Fibroblast of lung (primary cell): ENCODE measurements at places on chromosomes 2 and 18. TPM values are rescaled to one million over a fixed set of nuclear protein-coding genes. Genes with fewer than 3 reads are reported as not detected.

GRCh38 chr18:6580401-6580800 is 149.1 kb upstream of the ARHGAP28 start:
- DNase-seq: no peak

DNA sequence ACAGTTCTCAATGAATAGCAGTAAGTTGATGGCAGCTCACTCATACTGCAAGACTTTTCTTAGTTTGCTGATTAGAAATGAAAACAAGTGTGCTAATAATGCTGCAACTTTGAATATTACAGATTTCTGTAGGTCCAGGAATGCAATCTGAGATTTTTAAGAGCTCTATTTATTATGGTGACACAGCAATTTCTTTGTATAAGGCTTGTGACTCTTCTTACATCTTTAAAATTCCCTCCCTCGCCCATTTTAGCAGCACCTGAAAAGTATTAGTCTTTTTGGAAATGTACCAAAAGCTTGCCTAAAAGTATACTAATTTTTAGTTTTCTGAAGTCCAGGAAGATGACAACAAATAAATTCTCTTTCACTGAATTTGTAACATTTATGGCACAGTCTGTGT is 4.4 kb upstream of the HTR2B start:
- DNase-seq: no peak

SOWAHC gene
- 7.1 and 10.3 TPM in 2 replicates for total RNA-seq

GRCh38 chr2:27833931-27834330 is 56.3 kb downstream of the RBKS start:
- no peak for DNase-seq

- DNase-seq: no peak
These were observed 17.2 kb upstream of the STPG4 start for GRCh38 chr2:47172156-47172921.

PJVK gene
- total RNA-seq: 2.1 and 4.3 TPM in 2 replicates

GRCh38 chr2:11738589-11739436 is 7.6 kb upstream of the LPIN1 start:
- DNase-seq: peak; percentile 95

DNA sequence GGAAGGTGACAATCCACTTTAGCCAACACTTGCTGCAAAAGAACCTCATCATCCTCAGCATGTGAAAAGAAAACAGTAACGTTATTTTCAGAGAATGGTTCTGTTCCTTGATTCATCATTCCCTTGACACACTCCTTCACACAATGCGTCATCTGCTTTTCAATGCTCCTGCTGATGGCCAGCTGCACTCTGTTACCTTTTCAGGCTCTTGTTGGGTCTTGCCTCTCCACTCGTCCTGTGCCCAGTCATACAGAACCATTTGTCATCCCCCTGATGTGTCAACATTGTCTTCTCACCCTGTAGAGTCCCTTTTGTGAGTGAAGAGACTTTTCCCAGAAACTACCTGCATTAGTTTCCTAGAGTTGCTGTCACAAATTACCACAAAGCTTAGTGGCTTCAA is 12.2 kb upstream of the DTNA start:
- DNase-seq: no peak

PREB gene
- 36.0 and 39.8 TPM in 2 replicates for total RNA-seq

PDCD1 gene
- total RNA-seq: not detected in 2 replicates

PID1 gene
- total RNA-seq: 8.2 and 29.6 TPM in 2 replicates

CCDC148 gene
- total RNA-seq: 1.0 and 1.2 TPM in 2 replicates

GRCh38 chr2:46815121-46815802 is 100.3 kb downstream of the MCFD2 start:
- no peak for DNase-seq

TTN gene
- total RNA-seq: 0.33 and 0.51 TPM in 2 replicates

PTMA gene
- total RNA-seq: 481 and 664 TPM in 2 replicates

DNA sequence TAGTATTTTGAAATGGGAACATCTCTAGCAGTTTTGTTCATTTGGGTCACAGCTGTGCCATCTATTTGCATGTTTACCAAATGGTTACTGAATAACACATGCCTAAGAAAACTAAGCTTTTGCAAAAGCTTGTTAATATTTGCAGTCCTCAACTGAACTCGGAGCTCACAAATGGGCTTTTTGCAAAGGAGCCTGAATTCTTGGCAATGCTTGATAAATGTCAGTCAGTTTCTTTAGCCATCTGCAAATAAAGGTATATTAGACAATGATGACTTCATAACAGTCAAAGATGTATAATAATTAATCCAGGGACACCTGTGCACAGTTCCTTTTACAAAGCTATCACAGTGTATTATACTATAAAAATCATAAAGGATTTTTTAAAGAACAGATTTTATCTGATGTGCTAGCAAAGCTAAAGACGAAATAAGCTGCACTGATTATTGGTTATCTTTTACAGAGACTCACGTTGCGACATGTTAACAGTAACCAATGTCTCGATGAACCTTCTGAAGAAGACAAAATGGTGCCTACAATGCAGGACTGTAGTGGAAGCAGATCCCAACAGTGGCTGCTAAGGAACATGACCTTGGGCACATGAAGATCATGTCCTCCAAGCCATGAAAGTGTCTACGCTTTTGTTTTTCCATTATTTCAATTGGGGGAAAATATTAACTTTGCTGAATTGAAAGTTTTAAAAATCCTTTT is 248.4 kb upstream of the KCNJ3 start:
- DNase-seq: no peak

RPRM gene
- total RNA-seq: not detected in 2 replicates

BMP10 gene
- total RNA-seq: not detected in 2 replicates
